Gastrocnemius medialis (tissue), 4 donors: ENCODE measurements at places on chromosomes 3 and 15. TPM values are rescaled to one million over a fixed set of nuclear protein-coding genes. Genes with fewer than 3 reads are reported as not detected.
A peak's percentile ranks its signal among the peaks of the same experiment; 100 is the strongest.

- no peak for DNase-seq
Measured at GRCh38 chr3:144229330-144229729, 257.7 kb downstream of the DIPK2A start.

DNA sequence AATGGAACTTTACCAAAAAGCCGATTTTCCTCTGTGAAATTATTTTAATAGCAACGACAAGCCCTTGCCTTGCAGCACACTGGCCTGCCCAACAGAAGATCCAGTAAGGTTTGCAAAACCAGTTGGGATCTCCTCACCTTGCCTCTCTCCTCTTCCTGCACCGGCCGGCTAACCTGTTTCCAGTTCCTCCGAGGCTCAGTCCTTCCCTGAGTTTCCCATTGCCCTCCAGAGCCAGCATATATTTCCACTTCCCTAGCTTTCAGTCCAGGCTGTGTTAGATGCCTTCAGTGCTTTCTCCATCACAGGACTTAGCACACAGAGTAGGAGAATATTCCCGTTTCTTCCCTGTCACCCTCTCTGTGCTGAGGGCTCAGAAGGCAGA is 60.3 kb downstream of the NOX5 start:
- no peak for DNase-seq

DNA sequence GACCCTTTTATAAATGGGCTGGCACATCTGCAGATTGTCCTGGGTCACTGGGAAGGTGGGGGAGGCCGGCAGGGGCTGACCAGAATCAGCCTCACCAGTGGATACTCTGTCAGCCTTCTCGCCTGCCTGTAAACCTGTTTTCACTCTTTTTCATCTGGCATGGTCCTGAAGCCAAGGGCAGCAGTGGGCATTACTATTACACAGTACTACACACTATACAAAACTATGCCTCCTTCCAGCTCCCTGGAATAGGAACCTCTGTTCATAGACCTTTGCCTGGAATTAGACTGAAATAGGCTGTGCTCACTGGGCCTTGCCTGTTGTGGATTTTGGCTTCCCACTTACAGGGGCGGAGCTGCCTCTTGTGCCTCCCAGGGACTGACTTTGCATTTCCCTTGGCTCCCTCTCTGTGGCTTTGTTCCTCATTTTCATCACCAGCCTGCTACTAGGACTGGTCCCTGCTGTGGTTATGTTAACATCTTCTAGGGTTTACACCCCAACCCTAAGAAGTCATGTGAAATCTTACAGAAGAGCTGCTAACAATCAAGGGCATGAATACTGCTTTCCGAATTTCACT is 120.7 kb downstream of the FNDC3B start:
- peak; percentile 69 for DNase-seq

DNA sequence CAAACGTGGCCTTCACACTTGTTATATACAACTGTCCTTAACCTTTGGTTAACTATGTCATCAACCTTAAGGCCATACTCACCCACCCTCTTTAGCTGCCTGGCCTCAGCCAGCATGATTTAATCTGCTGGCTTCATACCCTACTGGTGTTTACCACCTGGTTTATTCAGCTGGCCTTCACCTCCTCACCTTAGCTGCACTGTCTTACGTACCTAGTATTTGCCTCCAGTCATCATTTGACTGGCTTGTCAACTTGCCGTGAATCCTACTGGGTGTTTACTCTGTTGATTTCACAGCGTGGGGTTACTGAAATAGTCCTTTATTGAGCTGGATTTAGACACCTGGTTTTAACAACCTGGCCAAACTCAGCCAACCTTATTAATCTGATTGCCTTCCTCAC is 102.8 kb downstream of the IL12A start:
- DNase-seq = no peak

DNA sequence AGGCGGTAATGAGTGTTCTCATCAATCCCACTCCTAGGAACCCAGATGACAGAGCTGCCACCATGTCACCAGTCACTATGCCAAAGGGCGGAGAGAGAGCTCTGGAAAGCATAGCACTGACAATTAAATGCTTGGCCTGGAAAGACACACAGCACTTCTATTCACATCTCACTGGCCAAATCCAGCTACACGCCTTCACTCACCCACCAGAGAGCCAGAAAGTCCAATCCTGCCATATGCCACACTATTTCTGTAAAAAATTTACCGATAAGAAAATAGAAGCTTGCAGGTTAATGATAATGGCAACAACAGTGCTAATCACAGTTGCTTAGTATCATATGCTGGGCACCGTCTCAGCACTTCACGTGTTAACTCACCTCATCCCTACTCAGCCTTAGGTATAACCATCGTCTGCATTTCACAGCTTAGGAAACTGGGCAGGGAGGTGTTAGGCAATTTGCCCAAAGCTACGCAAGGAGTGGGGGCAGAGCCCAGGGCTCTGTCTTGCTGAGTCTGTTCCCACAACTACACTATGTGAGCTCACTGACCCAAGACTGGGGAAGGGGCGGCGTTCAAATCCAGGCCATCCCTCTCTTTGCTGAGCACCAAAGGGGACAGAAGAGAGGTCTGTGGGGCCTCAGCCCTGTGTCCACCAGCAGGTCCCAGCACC is 16.5 kb downstream of the KLHL25 start:
- DNase-seq = no peak

- no peak for DNase-seq
Measured at GRCh38 chr3:183264268-183264667, 11.2 kb downstream of the B3GNT5 start.

TMEM266 gene
- total RNA-seq = 14.9 TPM
